Caki2 (cell line): ENCODE measurements at places on chromosomes 2 and 18.

DNA sequence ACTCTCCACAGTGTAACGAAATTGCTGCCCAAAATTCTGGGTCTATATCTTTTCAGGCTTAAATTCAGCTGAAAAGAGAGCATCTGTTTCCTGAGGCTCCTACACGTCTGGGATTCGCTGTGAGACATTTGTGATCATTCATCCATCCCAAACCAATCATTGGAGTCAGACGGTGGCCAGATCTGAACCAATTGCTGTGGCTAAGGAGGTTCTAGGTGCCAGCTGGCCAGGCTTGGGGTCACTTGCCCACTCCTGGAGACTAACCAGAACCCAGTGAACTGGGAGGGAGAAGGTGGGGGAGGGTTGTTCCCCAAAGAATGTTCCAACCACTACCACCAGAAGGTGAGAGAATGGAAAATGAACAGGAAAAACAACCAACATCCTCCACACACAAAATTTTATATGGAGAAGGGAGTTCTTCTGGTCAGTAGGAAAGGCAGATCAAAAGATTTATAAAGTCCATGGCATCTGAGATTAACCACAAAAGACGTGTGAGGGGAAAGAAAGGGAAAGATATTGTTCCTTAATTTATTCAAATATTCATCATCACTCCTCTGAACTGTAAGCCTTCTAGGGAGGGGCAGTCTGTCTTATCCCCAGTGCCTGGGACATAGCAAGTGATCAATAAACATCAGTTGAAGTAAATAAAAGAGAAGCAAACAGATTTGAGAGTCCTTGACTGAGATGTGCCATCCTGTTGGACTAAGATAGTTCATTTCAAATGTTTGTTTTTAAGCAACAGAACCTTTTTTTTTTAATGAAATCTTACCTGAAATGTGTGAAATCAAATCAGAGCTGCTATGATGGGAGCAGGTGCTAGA is 3.0 kb upstream of the RTKN start:
- no peak for DNase-seq

- DNase-seq: no peak
These were observed 75.8 kb downstream of the ANKRD44 start for GRCh38 chr2:197234671-197235191.

- no peak for DNase-seq
These were observed 87.5 kb downstream of the TRIB2 start for GRCh38 chr2:12804091-12804856.

DNA sequence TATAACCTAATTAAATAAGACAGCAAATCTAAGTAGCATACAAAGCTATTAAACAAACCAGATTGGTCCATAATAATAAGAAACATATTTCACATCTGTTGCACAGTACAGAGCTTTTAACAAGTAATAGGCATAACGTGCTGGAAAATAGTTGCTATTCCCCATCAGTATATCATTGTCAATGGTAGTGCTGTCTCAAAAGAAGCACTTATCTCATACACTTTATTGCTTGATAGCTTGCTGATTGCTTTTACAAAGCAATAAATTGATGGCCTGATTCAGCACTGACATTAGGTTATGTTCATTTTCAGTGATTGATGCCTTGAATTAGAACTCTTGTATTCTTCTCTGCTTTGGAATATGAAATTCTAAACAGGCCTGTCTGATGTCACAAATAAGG is 641.7 kb downstream of the CBLN2 start:
- DNase-seq: no peak

DNA sequence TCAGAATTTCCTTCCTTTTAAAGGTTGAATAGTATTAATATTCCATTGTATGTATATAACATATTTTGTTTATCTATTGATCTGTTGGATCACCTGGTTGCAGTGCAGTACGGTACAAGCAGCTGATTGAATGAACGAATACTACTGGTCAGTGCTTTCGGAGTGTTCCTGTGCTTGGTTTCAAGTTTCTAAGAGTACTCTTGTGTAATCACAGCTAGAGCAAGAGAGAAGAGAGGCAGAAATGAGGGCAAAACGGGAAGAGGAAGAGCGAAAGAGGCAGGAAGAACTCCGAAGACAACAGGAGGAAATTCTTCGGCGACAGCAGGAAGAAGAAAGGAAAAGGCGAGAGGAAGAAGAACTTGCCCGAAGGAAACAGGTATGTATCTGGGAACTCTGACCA is 40.3 kb upstream of the KCNJ13 start:
- no peak for DNase-seq

DNA sequence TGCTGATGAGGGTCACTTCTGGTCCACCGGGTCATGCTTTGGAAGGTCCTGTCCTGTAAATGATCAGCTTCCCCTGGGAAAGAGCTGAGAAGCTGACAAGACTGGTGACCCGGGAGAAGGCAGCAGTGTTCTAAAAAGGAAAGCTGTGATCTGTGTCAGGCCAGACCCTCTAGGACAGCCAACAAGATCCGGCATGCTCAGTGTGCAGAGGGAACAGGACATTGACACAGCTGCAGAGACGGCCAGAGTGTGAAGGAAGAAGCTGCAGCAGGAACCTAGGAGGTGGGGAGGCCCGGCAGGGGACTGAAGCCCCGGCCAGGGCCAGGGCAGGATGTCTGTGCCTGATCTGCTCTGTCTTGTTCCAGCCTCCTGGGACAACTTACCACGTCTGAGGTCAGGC is 372.7 kb upstream of the ID2 start:
- DNase-seq: no peak

DNA sequence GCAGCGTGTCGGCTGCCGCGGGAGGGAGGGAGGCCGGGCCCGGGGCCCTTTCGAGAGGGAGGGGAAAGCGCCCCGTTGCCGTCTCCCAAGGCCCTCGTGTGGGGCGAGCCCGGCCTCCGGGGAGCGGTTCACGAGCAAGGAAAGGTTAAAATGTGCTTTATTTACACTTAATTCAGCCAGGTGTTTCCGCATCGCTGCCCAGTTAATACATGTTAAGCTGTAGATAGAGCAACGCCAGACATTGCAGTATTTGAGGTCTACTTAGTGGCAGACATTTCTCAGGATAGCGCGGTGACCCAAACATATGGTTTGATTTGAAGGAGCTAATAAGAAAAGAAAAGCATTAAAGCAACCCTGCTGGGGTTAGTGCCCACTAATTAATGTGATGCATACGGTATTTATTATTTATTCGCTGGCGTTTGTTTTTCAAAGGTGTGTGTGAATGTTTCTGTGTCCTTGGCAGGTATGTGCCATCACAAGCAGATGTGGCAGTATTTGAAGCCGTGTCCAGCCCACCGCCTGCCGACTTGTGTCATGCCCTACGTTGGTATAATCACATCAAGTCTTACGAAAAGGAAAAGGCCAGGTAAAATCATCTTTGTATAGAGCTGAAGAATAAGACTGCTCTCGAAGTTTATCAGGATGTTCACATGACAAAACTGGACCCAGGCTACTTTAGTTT is 571 bp downstream of the EEF1B2 start:
- no peak for DNase-seq

- DNase-seq: no peak
These were observed 13.7 kb upstream of the FAHD2A start for GRCh38 chr2:95388856-95389244.

- no peak for DNase-seq
These were observed 134.5 kb downstream of the GALNT14 start for GRCh38 chr2:31003749-31004148.

DNA sequence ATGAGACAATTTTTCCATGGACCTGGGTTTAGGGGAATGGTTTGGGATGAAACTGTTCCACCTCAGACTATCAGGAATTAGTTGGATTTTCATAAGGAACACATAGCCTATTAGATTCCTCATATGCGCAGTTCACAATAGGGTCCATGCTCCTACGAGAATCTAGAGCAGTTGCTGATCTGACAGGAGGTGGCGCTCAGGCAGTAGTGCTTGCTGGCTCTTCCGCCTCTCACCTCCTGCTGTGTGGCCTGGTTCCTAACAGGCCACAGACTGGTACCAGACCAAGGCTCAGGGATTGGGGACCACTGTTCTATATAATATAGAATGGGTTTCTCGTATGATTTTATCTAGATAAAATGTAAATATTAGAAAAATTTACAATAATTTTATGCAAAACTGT is 338.7 kb downstream of the CPS1 start:
- no peak for DNase-seq

DNA sequence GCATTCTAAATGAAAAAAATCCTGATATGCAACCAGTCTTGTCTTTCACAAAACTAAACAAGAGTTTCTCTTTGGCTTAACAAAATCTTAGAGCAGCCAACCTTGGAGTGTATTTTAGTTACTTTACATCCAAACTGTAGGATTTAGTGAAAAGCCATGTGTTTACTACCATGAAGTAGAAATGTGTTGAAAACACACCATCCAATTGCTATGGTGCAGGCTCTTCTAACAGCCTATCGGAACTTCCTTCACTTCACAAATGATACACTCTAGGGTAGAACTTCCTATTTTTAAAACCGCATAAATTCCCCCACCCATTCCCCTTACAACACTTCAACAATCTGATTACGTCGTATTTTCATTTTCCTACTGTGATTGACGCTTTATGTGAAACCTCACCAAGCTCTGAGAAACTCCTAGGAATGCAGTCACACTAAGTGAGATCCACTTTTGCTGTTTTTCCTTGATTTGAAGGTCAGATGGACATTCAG is 74.4 kb upstream of the MAP4K4 start:
- DNase-seq: no peak

- DNase-seq: no peak
These were observed 111.9 kb downstream of the MRO start for GRCh38 chr18:50707855-50708469.

DNA sequence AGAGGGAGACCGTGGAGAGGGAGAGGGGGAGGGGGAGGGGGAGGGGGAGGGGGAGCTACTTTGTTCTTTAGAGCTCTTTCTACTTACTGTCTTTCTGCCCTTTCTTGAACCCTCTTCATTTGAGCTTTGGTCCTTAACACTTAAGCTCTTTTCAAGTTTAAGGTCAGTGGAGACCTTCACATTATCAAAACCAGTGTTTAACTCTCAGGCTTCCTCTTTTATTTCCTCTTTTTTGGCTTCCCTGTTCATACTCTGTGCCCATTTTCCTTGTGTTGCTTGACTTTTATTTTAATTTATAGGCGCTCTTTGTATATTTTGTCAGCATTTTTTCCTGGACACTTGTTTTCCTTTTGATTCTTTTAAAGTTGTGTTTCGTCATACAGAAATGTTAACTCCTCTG is 37.1 kb downstream of the ACSL3 start:
- no peak for DNase-seq

GRCh38 chr2:192139813-192140212 is 54.9 kb downstream of the TMEFF2 start:
- no peak for DNase-seq

- no peak for DNase-seq
These were observed 203.3 kb upstream of the FBXO11 start for GRCh38 chr2:48109491-48110204.

DNA sequence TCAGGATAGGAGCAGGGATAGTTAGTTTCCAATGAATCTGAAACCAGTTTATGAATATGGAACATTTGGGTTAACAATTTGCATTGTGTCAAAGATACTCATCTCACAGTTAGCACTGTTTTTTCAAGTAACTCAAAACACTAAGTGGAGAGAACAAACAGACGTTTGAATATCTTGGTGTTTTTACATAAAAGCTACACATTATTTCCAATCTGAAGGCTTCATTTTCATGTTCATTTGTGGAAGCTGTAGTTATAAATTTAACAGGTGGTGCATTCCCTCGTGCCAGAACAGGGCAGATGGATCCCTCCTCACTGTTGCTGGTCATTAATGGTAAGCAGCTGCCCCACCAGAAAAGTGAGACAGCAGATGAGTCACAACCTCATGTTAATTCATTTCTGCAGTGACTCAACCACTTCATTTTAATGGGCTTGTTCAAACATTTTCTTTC is 286.9 kb downstream of the TMX3 start:
- peak; percentile 49 for DNase-seq

DNA sequence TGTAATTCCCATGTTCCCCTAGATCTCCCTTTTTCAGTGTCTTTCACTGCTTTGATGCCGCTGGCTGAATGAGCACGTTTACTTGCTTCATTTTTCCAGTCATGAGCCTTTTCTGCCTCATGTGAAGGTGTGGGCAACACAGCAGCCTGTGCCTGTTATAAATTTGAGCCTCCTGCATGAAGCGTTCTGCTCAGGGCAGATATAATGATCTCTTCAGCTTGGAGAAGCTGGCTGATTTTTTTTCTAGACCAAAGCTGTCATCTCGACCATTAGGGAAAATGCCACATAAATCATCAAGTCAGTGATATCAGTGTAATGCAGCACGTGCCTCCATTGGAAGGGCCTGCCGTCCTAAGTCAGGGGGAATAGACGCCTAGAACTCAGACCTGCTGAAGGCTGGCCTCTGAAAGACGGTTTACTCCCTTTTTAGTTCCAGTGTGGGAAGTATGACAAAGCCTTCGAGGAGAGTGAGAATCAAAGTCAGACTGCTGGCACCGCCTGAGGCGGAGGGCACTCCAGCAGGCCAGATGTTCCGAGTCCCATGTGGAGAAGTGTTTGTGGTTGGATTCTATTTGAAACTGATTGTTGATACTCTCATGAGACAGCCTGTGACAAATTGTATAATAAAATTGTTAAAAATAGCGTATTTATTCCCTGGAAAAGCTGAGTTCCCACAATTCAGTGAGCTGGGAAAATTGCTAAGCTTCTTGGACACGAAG is 196.5 kb downstream of the MYO1B start:
- DNase-seq: no peak

GRCh38 chr2:99689145-99689742 is 199.4 kb upstream of the REV1 start:
- DNase-seq: peak; percentile 41

DNA sequence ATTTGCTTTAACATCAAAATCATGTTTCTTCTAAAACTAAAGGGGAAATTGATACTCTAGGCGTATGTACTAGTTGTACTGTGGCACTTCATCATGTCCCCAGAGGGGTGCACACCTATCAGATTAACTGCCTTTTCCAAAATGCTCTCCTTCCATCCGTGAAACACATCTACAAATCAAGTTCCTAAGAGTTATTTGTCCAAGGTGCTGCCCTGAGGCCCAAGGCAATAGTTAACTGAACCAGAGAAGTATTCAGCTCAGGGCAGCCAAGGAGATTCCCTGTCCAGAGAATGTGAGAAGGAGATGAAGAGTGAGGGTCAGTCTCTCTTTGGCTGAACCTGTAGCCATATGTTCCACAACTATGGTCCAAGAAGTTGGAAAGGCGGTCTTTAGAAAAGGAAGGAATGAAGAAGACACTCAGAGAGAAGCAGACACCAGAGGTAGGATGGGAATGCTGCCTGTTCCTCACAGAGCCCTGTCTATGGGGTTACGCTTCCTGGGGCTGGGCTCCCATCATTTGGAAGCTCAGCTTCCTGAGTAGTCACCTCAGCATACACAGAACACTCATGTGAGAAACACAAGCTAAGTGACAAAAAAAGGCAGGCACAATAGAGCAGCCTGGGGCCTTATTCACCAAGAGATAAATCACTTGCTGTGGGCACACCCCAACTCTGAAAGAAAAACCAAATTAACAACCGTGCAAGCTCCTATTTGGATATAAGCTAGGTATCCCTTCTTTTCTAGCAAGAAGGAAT is 55.6 kb downstream of the ANKRD44 start:
- DNase-seq: no peak
